NCI-H2171 (cell line): ENCODE measurements at places on chromosomes 11 and 22.

DNA sequence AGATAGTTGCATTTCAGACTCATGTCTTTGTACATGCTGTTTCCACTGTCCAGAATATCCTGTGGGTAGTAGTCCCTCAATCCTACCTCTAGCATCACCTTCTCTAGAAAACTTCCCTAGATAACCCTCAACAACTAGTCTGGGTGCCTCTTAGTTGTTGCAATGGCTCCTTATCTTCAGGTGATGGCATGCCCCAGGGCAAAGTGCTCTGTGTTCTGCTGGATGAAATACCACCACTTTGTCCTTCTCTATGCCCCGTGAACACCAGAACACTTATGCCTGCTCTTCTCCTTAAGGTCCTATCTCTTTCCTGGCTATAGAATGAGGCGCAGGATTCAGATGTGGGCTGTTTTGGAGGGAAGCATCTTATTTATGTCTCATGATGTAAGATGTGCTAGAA lies 158.3 kb upstream of the CTSC start:
- DNase-seq = no peak

- no peak for DNase-seq
Observed at GRCh38 chr22:36884349-36885158, 23.7 kb downstream of the NCF4 start.

DNA sequence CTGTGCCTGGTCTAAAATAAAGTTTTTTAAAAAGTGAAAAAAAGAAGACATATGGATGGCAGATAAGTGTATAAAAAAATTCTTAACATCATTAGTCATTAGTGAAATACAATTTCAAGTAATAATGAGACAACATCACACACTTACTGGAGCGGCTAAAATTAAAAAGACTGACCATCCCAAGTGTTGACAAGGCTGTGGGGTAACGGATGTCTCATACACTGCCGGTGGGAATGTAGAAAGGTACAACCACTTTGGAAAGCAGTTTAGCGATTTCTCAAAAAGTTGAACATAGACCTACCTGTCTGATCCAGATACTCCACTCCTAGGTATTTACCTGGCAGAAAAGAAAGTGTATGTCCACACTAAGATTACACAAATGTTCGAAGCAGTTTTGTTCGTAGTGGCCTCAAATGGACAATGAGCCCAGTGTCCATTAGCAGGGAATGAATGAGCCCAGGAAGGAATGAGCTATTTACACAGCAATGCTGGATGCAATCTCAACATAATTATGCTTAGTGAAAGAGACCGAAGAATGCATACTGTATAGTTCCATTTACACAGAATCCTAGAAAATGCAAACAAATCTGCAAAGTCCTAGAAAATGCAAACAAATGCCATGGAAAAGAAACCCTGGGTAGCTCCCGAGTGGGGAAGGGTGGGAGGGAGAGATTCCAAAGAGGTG lies 6.7 kb upstream of the MUC2 start:
- DNase-seq = no peak

- no peak for DNase-seq
Observed at GRCh38 chr22:44855855-44856254, 103.5 kb downstream of the ARHGAP8 start.

- DNase-seq = no peak
Observed at GRCh38 chr22:21819183-21819770, 48.2 kb downstream of the MAPK1 start.

GRCh38 chr11:70597751-70598625 lies 199.7 kb downstream of the CTTN start:
- DNase-seq = no peak
